ENCODE measurements at places on chromosomes 5 and 9. TPM values are rescaled to one million over a fixed set of nuclear protein-coding genes. Genes with fewer than 3 reads are reported as not detected.

The MYOT gene
- total RNA-seq, result not detected

The LVRN gene
- 0.09 TPM for total RNA-seq

The RNF183 gene
- not detected for total RNA-seq

The PCDHA4 gene
- total RNA-seq, result 3.5 TPM

The FOXD1 gene
- total RNA-seq, result 0.31 TPM

The GBGT1 gene
- 9.3 TPM for total RNA-seq

The SLC34A1 gene
- total RNA-seq, result not detected

The DBH gene
- total RNA-seq, result not detected

The TLR4 gene
- total RNA-seq, result 0.07 TPM

The CYLC2 gene
- not detected for total RNA-seq

The PCDHGA5 gene
- 1.1 TPM for total RNA-seq

GRCh38 chr5:14417276-14417730 is 164.3 kb upstream of the OTULINL start:
- peak; percentile 65 for DNase-seq

- no peak for DNase-seq
These were observed 119.7 kb downstream of the RAPGEF6 start for GRCh38 chr5:131515348-131515747.

DNA sequence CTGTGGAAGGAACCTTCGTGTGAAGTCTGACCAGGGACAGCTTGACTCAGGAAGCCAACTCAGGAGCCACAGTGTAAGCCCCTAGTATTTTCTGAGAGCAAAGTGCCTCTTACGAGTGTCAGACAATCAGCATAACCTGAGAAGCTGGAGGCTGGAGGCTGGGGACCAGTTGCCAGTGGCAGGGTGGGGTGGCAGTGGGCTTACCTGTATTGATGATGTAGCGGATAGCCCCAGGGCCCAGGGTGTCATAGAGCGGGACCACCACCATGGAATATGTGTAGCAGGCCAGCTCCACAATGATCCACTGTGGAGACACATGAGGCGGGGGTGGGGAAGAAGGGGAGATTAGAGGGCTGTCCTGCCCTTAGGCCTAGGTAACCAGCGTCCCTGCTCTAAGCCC is 22.9 kb downstream of the ACSL6 start:
- DNase-seq, result no peak

DNA sequence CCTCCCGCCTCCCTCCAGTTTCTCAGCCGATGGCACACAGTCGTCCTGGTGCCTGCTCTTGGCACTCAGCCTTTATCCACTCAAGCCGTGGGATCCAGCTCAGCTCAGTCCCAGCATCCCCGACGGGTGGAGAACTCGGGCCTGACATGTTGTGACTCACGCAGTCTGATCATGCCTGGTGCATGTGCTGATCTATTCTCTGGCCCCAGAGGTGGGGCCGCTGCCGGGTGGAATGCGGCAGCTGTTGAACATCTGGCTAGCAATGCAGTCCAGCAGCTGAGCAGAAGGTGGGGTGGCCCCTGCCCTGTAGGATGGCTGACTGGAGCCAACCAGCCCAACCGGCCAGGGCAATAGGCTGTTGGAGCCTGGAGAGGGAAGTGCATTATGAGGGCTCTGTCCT is 1.7 kb upstream of the AIF1L start:
- no peak for DNase-seq

GRCh38 chr5:157143127-157143971 is 684 bp upstream of the MED7 start:
- DNase-seq, result no peak

GRCh38 chr5:138824924-138825863 is 49.9 kb downstream of the LRRTM2 start:
- DNase-seq, result no peak

GRCh38 chr5:98927989-98928872 is 576 bp downstream of the CHD1 start:
- peak; percentile 62 for DNase-seq

DNA sequence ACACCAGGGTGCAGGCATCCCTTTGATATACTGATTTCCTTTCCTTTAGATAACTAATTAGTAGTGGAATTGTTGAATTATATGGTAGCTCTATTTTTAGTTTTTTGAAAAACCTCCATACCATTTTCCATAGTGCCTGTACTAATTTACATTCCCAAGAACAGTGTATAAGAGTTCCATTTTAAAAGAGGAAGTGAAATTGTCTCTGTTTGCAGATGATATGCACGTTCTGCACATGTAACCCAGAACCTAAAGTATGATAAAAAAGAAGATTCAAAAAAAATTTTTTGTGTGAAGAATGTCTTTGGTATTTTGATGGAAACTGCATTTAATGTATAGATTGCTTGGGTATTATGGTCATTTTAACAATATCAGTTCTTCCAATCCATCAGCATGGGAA is 424.0 kb upstream of the CCNH start:
- DNase-seq, result no peak

DNA sequence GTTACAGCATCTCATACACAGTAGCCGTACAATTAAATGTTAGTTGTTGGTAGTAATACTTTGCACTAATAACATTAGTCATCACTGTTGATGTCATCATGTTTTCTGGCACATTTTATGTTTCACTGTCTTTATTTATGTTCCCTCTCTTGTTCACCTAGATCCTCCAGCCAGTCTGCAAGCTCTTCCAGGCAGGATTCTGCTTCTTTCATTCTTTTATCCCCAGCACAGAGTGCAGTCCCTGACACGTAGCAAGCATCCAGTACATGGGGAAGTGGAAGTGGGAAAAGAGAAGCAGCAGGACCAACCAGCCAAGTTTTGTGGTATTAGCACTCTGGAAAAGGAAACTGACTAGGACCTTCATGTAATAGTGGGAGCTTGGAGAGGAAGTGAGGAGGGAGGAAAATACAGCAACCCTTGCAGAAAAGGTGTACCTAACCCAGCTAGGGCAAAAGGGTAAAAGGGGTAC is 89.7 kb upstream of the SLC44A1 start:
- DNase-seq, result no peak
